Fibroblast of pulmonary artery (primary cell): ENCODE measurements at places on chromosomes 4 and X.

DNA sequence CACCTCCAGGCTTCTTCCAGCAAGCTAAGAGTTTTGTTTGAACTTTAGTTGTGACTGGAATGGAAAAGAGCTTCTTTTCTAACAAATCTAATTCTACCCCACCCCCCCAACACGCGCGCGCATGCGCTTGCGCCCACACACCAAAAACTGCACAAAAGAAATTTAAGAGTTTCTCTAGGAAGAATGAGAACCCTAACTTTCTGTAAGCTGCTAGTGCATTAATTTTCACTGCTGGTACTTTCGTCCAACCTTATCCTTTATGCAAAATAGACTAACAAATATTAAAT, 9.0 kb upstream of the INTU start:
- DNase-seq: peak; percentile 36

GRCh38 chrX:135707880-135708279, 5.6 kb upstream of the CT45A1 start:
- no peak for DNase-seq

DNA sequence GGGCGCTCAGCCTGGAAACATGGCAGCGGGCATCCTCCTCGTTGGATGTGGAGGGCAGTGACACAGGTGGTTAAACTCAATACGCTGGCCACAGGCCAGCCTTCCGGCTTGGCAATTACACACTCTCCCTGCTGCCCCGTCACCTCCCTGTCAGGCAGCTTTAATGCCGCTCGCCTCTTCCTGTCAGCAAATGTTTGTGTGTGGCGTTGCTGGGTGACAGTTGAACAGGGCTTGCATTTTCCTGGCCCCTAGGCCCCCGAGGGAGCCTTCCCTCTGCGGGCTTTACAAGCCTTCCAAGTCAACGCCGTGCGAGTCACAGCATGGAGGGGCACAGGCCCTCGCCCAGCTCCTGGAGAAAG, 620.0 kb downstream of the BCOR start:
- peak; percentile 39 for DNase-seq

DNA sequence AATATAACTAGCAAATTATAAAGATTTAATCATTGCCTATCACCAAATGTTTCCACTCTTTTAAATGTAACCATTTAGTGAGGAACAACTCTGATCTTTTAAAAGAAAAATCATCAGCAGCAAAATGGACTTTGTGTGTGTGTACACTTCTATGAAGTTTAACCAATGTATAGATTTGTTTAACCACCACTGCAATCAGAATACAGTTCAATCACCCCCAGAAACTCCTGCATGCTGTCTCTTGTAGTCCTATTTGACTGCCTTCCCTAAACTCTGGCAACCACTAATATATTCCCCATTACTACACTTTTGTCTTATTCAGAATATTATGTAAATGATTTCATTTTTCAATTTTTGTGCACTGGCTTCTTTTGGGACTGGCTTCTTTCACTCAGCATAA, 1.7 kb upstream of the TCEAL8 start:
- DNase-seq: no peak

GRCh38 chrX:39724544-39724943, 373.2 kb downstream of the BCOR start:
- DNase-seq: no peak

DNA sequence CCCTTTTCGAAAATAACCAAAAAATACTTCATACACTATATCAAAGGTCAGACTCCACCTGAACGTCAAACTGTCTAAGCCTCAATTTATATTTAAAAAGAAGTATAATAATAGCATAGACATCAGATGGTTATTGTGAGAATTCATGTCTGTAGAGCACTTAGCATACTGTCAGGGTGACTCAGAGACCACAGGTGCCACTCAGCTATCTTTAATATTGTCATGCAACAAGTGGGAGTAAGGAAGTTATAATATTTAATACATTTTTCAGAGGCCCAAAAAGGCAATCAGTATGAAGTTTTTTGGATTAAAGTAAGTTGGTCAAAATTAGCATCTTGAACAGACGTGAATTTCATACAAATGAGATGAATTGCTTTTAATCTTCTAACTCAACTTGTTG, 93.3 kb downstream of the PHOX2B start:
- DNase-seq: no peak

DNA sequence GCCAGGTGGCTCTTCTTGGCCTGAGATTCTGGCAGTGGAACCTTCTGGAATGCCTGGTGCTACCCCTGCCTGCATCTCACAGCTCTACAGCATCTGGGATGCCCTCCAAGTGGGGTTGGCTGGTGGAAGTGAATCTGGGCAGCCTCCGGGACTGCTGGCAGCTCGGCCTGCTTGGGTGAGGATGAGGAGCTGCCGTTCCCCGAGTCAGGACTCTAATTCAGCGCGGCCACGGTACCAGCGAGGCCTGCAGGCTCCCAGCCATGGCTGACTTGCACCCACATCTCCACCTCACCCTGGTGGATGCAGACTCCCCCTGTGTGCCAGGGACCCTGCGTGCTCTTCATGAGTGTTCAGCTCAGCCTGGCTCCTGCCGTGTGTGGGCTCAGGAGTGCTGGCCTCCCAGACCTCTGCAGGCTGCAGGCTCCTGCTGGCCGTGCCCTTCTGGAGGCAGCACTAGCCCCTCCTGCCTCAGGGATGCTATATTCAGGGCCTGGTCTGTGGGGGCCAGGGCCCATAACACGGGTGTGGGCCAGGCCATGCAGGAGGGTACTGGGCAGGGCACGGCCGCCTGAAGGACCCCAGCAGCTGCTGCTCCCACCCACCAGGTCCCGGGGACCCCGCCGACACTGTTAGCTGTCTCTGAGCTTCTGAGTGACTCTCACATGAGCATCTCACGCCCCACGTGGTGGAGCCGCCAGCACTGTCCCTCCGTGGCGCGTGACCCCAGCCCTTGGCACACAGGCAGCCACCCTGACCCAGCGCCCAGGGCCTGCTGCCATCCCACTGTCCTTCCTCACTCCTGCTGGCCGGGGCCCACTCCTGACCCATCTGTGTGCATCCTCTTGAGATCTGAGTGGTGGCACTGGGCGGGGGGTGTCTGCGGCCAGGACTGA, 10.6 kb downstream of the UVSSA start:
- no peak for DNase-seq

GRCh38 chrX:153688911-153689590, 1.3 kb downstream of the SLC6A8 start:
- DNase-seq: peak; percentile 21

DNA sequence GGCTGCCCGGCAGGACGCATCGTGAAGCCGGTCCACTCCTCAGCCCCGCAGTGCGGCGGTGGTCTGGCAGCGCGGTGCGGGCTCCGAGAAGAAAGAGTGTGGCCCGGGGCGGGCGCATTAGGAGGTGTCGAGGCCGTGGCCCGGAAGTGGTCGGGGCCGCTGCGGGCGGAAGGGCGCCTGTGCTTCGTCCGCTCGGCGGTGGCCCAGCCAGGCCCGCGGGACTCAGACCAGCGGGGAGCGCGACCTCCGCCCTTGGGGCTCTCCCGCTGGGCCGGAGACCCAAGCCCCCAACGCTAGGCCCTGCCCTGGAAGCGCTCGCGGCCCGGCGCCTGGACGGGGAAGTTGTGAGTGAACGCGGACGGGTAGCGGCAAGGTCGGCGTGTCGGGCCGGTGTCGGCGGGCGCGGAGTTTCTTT, 60.0 kb downstream of the HS3ST1 start:
- DNase-seq: no peak

DNA sequence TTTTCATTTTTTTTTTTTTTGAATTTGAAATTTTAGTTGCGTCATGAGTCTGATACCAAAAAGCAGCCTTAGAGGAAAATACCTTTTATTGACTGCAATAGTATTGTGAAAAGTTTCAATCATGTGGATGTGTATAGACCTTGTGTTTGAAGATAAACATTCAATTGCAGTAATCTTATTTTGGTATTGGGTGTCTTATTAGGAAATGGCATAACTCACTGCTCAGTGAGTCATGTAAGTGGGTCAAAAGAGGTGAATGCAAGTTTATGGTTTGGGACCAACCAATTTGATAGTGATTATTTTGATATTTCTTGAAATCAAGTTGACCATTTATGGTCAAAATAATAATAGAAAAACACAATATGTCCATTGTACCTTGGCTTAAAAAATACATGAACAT, 627.8 kb upstream of the SLIT2 start:
- peak; percentile 16 for DNase-seq

GRCh38 chr4:184059099-184059498, 154.0 kb downstream of the STOX2 start:
- no peak for DNase-seq

DNA sequence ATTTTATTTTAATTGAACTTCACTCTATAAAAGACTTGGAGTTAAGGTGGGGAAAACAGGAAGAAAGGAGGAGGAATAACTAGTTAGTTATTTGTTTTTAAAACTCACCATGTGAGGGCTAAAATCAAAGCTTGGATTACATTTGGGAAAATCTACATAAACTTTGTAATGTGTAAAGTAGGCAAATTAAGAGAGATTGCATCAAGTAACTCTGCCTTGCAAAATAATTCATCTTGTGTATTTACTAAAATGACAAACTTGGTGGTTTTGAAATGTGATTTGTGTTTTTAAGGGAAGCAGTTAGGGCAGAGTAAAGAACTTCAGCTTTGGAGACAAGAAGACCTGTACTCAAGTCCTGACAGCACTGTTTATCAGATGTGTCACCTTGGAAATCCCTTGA, 43.3 kb upstream of the RASSF6 start:
- DNase-seq: no peak

- DNase-seq: no peak
Observed at GRCh38 chr4:141771889-141772830, 135.8 kb downstream of the IL15 start.

GRCh38 chr4:123783921-123784320, 387.3 kb downstream of the SPRY1 start:
- no peak for DNase-seq

DNA sequence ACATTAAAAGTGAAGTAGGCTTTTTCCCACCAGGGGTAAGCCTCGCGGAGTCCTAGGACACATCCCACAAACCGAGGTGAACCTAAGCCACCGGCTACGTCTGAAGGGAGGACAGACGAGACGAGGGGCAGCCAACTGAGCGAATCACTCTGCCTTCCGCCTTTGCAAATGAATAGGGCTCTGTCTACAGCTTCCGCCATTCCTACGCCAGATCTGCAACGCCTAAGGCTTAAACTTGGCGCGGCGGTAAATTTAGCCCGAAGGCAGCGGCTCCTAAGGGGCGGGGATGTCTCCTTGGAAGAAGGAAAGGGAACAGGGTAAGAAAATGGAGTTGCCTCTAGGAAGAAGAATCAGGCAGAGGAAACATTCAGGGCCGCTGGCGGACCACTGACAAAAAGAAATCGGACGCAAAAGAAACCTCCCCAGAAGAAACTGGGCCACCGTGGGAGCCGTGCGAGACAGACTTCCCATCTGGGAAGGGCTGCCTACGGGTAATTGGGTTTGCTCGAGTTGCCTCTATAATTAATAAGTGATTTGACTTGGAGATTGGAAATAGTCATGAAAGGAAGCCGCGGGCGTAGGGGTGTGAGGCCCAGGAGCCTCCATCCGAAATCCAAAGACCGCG, 90.5 kb downstream of the BCOR start:
- DNase-seq: no peak

DNA sequence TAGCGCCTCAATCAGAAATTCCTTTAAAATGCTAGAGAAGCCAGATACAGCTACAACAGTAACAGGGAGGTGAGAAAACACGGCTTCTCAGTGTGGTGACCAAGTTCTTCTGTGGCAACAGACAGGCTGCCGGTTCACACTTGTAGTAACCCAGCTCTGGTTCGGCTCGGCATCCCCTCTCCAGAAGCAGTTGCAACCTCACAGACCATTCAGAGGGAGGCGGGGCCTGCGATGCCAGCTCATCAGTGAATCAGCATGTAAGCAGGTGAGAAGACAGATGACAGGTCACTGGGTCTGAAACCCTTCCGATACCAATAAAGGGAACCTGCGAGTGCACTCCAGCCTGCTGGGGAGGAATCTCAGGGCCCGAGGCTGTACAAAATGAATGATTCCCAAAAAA, 251.0 kb downstream of the KCNIP4 start:
- DNase-seq: no peak

- peak; percentile 57 for DNase-seq
Observed at GRCh38 chrX:34875204-34875603, 67.4 kb upstream of the FAM47B start.

DNA sequence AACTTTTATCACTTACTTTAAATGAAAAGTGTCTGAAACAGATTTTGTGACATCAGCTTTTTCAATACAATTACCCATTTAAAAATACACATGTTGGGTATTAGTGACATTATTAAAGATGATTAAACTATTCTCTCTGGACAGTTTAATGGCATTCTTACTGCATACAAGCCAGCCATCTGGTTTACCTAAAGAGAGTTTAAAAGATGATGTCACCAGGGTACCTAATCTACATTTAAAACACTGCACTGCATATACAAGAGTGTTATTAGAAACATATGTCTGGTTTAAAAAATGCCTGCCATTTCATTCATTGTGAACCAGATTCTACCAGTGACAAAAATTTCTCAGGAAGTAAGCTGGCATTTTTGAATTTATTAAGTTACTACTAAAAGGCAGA, 919.1 kb downstream of the ADGRL3 start:
- DNase-seq: no peak

DNA sequence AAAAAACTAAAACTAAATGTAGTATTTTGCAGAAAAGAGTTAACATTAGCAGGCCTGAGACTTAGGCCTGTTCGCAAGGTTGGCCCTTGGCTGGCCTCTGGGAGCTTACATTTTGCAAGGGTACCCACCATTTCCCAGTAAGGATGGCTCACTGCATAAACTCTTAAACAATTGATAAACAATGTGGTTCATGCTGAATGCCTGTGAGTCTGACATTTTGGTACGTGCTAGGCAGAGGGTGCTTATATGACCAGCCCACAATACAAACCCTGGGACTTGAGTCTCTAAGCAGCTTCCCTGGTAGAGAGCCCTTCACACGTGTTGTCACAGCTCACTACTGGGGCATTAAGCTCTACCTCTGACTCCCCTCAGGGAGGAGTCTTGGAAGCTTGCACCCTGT, 7.4 kb downstream of the PRPS2 start:
- DNase-seq: no peak

- DNase-seq: no peak
Observed at GRCh38 chrX:153513265-153513664, 4.2 kb upstream of the ATP2B3 start.

DNA sequence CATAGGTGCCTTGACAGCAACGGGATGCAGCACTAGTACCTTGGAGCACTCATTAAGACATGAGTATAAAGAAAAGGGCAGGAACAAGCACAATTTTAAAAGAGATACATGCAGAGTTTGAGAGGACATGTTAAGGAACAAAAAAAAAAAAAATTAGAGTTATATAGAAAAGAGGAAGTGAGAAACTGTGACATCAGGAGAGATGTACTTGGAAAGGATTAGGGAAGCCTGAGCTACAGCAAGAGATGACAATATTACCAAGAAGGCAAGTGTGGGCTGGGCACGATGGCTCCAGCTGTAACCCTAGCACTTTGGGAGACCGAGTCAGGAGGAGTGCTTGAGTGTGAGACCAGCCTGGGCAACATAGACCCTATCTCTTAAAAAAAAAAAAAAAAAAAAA, 37.4 kb downstream of the GPR143 start:
- DNase-seq: no peak

DNA sequence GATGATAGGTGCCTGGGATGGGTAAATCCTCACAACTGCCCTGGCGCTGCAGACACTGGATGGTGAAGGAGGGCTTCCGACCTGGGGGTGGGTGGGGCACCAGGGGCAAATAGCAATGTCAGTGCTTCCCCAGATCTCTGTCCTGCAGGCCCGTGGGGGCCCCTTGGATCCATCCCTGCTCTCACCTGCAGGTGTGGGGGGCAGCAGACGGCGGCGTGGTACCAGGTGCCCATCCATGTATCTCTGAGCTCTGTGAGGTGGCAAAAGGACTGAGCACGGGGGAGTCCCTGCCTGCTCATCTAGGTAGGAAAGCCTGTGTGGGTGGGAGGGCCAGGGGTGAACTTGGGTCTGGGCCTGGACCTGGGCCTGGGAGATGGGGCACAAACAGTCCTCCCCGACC, 6.5 kb upstream of the SYP start:
- no peak for DNase-seq
